A549 treated with Mapracorat at 1 μM for 4 hours (cell line): ENCODE measurements at places on chromosomes 16 and 17. TPM values are rescaled to one million over a fixed set of nuclear protein-coding genes. Genes with fewer than 3 reads are reported as not detected.

Gene PRDM7
- not detected in 5 replicates for total RNA-seq

Gene ASGR2
- 0.19 TPM in 1 of 5 replicates, not detected in the others for total RNA-seq

Gene TSPOAP1
- not detected in 5 replicates for total RNA-seq

Gene CLDN7
- 1.5 to 3.0 TPM (median 2.0 TPM) in 5 replicates for total RNA-seq

Gene SLC46A1
- total RNA-seq, result 14.1 to 22.0 TPM (median 19.5 TPM) in 5 replicates

Gene CDH13
- total RNA-seq, result 0.03 TPM in 1 of 5 replicates, not detected in the others

Gene TMC8
- total RNA-seq, result 0.16 to 0.27 TPM (median 0.26 TPM) in 5 replicates

Gene CFAP97D1
- not detected in 5 replicates for total RNA-seq

Gene DNASE1L2
- 0.77 to 2.0 TPM (median 1.3 TPM) in 5 replicates for total RNA-seq

Gene CDC42EP4
- total RNA-seq, result 53.3 to 69.1 TPM (median 68.3 TPM) in 5 replicates

Gene KRT36
- total RNA-seq, result not detected in 5 replicates

Gene ITGA3
- total RNA-seq, result 379 to 446 TPM (median 427 TPM) in 5 replicates

Gene CCL5
- total RNA-seq, result 1.1 to 1.5 TPM (median 1.2 TPM) in 5 replicates

Gene TBX6
- 0.08 to 0.44 TPM (median 0.27 TPM) in 5 replicates for total RNA-seq

Gene OR1A2
- total RNA-seq, result not detected in 5 replicates

Gene SOX15
- total RNA-seq, result 0.16 to 0.52 TPM (median 0.34 TPM) in 5 replicates

Gene KCNAB3
- total RNA-seq, result 1.7 to 3.9 TPM (median 2.6 TPM) in 5 replicates

Gene MYL11
- 0.65 to 0.88 TPM in 2 of 5 replicates, not detected in the others for total RNA-seq

Gene HAP1
- total RNA-seq, result 1.1 to 1.7 TPM (median 1.4 TPM) in 5 replicates

Gene SMIM5
- total RNA-seq, result 0.61 to 1.3 TPM (median 0.83 TPM) in 5 replicates

Gene HSPB9
- total RNA-seq, result not detected in 5 replicates

Gene TTLL6
- 0.33 to 0.75 TPM (median 0.49 TPM) in 5 replicates for total RNA-seq

Gene STH
- not detected in 5 replicates for total RNA-seq

Gene IGSF6
- not detected in 5 replicates for total RNA-seq

Gene BRIP1
- total RNA-seq, result 3.1 to 4.9 TPM (median 4.4 TPM) in 5 replicates

Gene ST6GALNAC2
- 0.23 to 0.61 TPM (median 0.33 TPM) in 5 replicates for total RNA-seq

Gene ABCC12
- 0.04 to 0.22 TPM (median 0.05 TPM) in 4 of 5 replicates, not detected in the other for total RNA-seq

Gene PPP4C
- total RNA-seq, result 126 to 149 TPM (median 144 TPM) in 5 replicates

Gene KRTAP16-1
- not detected in 5 replicates for total RNA-seq

Gene KRTAP3-1
- 0.35 TPM in 1 of 5 replicates, not detected in the others for total RNA-seq

Gene TPSAB1
- 0.15 TPM in 1 of 5 replicates, not detected in the others for total RNA-seq

Gene OTOP2
- total RNA-seq, result 0.08 to 0.10 TPM in 2 of 5 replicates, not detected in the others

Gene ZNF629
- 15.7 to 18.8 TPM (median 18.0 TPM) in 5 replicates for total RNA-seq

Gene CLUH
- total RNA-seq, result 81.9 to 127 TPM (median 115 TPM) in 5 replicates

Gene SRL
- 0.03 to 0.06 TPM (median 0.03 TPM) in 3 of 5 replicates, not detected in the others for total RNA-seq

Gene ZNF771
- total RNA-seq, result 2.8 to 6.1 TPM (median 5.3 TPM) in 5 replicates

Gene SLC13A5
- total RNA-seq, result 0.06 to 0.54 TPM (median 0.27 TPM) in 5 replicates

Gene SEZ6L2
- total RNA-seq, result 15.1 to 22.3 TPM (median 19.9 TPM) in 5 replicates

Gene ANKRD13B
- 19.4 to 31.8 TPM (median 28.8 TPM) in 5 replicates for total RNA-seq

Gene KIF2B
- total RNA-seq, result not detected in 5 replicates

Gene CLEC19A
- total RNA-seq, result 0.11 to 0.32 TPM (median 0.19 TPM) in 4 of 5 replicates, not detected in the other

Gene KIF19
- total RNA-seq, result 0.05 to 0.14 TPM (median 0.09 TPM) in 3 of 5 replicates, not detected in the others

Gene SLC5A2
- 0.23 to 0.34 TPM (median 0.27 TPM) in 4 of 5 replicates, not detected in the other for total RNA-seq

Gene ABCC1
- 71.1 to 95.2 TPM (median 83.5 TPM) in 5 replicates for total RNA-seq

Gene NEUROD2
- total RNA-seq, result 0.08 TPM in 1 of 5 replicates, not detected in the others

Gene YPEL3
- 5.7 to 11.8 TPM (median 7.9 TPM) in 5 replicates for total RNA-seq

Gene NOTUM
- total RNA-seq, result 0.31 to 0.53 TPM (median 0.39 TPM) in 5 replicates

Gene JMJD8
- 63.7 to 89.3 TPM (median 78.2 TPM) in 5 replicates for total RNA-seq

Gene AURKB
- total RNA-seq, result 142 to 164 TPM (median 153 TPM) in 5 replicates

Gene GABARAP
- total RNA-seq, result 638 to 781 TPM (median 668 TPM) in 5 replicates

Gene CHST4
- total RNA-seq, result 0.08 TPM in 1 of 5 replicates, not detected in the others

Gene GSE1
- total RNA-seq, result 18.4 to 24.1 TPM (median 21.9 TPM) in 5 replicates

Gene PERCC1
- not detected in 5 replicates for total RNA-seq

Gene TBC1D3G
- 0.12 TPM in 1 of 5 replicates, not detected in the others for total RNA-seq
